ENCODE measurements at places on chromosomes 11 and 22. TPM values are rescaled to one million over a fixed set of nuclear protein-coding genes. Genes with fewer than 3 reads are reported as not detected.

DNA sequence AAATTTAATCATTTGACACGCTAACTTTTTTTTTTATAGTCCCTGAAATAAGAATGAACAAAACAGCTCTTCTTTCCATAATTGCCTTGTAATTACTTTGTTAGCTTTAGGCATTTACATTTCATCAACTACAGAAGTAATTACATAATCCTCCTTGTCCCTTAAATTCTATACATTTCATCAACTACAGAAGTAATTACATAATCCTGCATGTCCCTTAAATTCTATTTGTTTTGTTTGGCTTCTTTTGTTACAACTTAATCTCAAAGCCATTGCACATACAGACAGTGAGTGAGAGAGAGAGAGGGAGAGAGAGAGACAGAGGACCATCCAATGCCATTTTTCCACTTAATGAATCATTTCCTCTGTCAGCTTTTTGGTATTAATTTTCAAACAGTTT, 873.2 kb downstream of the METTL15 start:
- no peak for DNase-seq
- no peaks in the 10 kb centered on the region for H3K27me3 ChIP-seq
- H3K36me3 ChIP-seq: no peaks in the 10 kb centered on the region
- H3K4me1 ChIP-seq: no peaks in the 10 kb centered on the region
- no peak overlapping the region for H3K27ac ChIP-seq

DNA sequence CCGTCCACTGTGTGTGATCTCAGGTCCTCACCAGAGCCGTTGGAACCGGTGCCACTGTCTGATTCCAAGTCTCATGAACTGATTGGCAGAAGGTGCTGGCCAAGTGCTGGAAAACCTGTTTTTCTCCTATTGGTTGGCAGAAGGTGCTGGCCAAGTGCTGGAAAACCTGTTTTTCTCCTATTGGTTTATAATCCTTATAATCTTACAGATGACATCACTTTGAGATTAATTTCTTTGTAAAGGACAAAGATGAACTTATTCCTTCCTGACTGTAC, 1106.3 kb downstream of the BRD1 start:
- H3K36me3 ChIP-seq: no peaks in the 10 kb centered on the region
- H3K27me3 ChIP-seq: peaks cover 6% of the 10 kb centered on the region
- no peak for DNase-seq

The NCR3LG1 gene
- 1.4 TPM for total RNA-seq

- H3K36me3 ChIP-seq: no peaks in the 10 kb centered on the region
Measured at GRCh38 chr11:95143106-95143681, 53.5 kb downstream of the ENDOD1 start.

DNA sequence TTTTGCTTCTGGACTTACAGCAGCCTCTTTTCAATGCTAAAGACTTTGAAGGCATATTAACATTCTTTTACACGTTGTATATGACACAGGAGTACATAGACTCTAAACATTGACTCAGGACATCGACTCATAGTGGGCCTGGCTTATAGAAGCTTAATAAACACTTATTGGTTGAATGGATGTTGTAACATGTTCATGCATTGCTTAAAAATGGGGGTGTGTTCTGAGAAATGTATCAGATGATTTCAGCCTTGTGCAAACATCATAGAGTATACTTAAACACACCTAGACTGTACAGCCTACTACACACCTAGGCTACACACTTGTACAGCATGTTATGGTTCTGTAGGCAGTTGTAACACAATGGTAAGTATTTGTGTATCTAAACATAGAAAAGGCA, 17.9 kb downstream of the TTC17 start:
- no peaks in the 10 kb centered on the region for H3K27me3 ChIP-seq
- no peak overlapping the region for H3K27ac ChIP-seq
- no peak overlapping the region for H3K4me3 ChIP-seq
- peaks cover 18% of the 10 kb centered on the region for H3K4me1 ChIP-seq
- DNase-seq: no peak

DNA sequence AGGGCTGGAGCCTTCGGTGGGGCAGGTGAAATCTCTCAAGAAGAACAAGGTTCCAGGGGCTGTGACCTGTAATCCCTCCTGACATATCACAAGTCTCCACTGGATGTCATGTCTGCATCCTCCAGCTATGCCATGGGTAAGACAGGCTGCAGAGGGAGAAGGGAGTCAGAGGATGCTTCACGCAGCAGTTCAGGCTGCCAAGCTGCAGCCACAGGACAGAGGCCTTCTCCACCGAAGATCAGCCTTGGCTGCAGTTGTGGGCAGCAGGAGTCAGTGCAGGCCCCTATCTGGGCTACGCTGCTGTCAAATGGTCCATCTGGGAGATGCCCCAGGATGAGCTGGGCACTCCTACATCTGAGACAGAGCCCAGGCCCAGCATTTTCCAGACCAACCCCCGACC, 25.0 kb downstream of the DKK3 start:
- DNase-seq: no peak
- H3K36me3 ChIP-seq: no peaks in the 10 kb centered on the region
- peaks cover 5% of the 10 kb centered on the region for H3K4me1 ChIP-seq
- H3K27ac ChIP-seq: no peak overlapping the region
- H3K27me3 ChIP-seq: no peaks in the 10 kb centered on the region

GRCh38 chr22:45671783-45672563, at the start of gene ATXN10:
ATXN10 (plus strand) TSS chr22:45671834; CDS start chr22:45672064, 230 bp downstream.
- peak; percentile 72 for DNase-seq
- H3K27me3 ChIP-seq: peaks cover 7% of the 10 kb centered on the region
- H3K4me3 ChIP-seq: peak within 1 kb of the TSS; percentile 92
- peak within 1 kb of the TSS; percentile 54 for H3K27ac ChIP-seq

DNA sequence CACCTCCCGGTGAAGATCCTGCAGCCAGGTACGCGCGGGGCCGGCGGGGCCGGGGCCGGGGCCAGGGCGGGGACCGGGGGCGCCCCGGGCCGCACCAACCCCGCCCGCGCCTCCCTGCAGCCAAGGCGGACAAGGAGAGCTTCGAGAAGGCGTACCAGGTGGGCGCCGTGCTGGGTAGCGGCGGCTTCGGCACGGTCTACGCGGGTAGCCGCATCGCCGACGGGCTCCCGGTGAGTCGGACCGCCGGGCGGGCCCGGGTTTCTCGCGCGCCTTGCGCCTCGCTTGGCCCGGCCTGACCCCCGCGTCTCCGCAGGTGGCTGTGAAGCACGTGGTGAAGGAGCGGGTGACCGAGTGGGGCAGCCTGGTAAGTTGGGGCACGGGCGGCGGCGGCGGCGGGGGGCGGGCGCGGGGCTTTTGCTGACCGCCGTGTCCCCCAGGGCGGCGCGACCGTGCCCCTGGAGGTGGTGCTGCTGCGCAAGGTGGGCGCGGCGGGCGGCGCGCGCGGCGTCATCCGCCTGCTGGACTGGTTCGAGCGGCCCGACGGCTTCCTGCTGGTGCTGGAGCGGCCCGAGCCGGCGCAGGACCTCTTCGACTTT, 531 bp downstream of the PIM3 start:
- H3K36me3 ChIP-seq: no peaks in the 10 kb centered on the region
- peak overlapping the region; percentile 71 for H3K27ac ChIP-seq
- DNase-seq: peak; percentile 71
- H3K4me1 ChIP-seq: peaks cover 15% of the 10 kb centered on the region

The KDM4E gene
- total RNA-seq: not detected

DNA sequence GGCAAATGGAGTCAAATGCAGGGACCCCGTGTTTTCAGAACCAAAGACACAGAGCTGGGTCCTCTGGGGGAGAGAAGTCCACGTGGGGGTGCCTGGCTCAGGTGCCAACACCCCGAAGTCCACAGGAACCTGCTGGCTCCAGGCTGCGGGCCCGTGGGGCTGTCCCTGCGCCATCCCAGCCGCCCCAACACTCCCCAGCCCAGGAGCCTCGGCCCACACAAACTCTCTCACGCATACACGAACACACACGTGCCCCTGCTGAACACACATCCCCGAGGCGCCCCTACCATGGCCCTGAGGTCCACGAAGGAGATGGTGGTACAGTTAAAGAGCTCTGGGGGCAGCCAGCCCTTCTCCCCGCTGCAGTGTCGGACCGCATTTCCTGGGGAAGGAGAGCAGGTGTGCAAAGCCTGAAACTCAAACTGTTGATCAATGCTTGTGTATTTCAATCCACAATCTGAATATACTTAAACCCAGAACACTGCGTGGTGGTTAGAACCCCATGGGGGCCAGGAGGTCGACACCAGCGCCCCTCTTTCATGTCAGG, 54.7 kb downstream of the TRMU start:
- H3K27ac ChIP-seq: no peak overlapping the region
- peaks cover 10% of the 10 kb centered on the region for H3K27me3 ChIP-seq
- no peak overlapping the region for H3K4me3 ChIP-seq
- no peaks in the 10 kb centered on the region for H3K36me3 ChIP-seq
- peaks cover 4% of the 10 kb centered on the region for H3K4me1 ChIP-seq

The C11orf86 gene
- total RNA-seq: not detected
